ENCODE measurements at places on chromosomes 2 and 18.

DNA sequence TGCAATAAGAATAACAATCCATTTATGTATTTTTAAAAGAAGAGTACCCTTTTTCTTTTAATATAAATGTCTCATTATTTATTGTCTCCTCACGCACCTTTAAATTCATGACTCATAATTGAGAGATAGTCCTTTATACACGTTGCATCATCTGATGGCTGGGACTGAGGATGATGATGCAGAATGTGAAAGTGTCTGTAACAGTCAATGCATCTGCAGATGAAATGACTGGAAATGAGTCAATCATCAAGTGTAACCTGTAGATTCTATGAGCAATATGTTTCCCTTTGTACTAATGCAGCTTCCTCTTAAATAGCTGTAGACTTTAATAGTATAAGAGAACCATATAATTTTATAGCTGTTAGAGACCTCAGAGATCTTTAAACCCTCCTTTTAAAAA lies 26.1 kb upstream of the SYT4 start:
- no peak for DNase-seq

- DNase-seq = no peak
Measured at GRCh38 chr2:190938771-190939335, 58.2 kb downstream of the GLS start.

DNA sequence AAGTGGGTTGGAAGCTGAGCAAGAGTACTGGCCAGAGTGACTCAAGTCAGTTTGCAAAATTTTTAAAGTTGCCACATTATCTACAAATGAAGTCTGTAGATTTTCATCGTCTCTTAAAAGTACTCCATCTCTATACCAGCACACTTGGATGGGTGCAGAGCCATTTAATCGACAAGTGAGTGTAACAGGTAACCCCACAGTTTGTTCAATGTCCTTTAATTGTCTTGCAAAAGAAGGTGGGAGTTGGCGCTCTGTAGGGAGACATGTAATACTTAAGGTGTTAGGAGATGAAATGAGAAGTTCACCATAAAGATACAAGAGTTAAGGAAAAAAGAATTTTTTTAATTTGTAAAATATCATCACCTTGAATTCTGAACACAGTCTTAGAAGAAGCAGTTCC lies 84.9 kb downstream of the TTN start:
- no peak for DNase-seq

DNA sequence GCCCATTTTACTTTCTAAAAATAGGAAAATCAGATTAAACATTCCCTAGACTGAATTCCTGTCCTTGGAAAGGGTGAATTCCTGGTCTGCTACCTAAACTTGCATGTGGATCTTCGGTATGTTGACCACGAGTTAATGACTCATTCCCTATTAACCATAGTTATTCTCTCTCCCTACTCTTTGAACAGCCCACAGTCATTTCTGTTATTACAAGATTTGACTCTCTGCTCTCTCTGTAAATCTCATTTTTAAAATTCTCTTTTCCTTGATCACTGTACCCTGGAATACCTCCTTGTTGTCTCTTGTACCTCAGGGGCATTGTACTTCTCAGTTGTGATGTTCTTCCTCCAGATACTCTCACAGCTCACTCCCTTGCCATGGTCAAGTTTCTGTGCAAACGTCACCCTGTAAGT lies 92.0 kb upstream of the GULP1 start:
- DNase-seq = no peak

- peak; percentile 88 for DNase-seq
Measured at GRCh38 chr18:77133835-77134496, 1.4 kb upstream of the MBP start.

- no peak for DNase-seq
Measured at GRCh38 chr2:127377262-127377661, 10.5 kb downstream of the MAP3K2 start.

All from NB4 (cell line).